NCI-H446 treated with DMSO at 0.1 percent for 48 hours (cell line): ENCODE measurements at places on chromosomes 12 and 14.
A peak's percentile ranks its signal among the peaks of the same experiment; 100 is the strongest.

DNA sequence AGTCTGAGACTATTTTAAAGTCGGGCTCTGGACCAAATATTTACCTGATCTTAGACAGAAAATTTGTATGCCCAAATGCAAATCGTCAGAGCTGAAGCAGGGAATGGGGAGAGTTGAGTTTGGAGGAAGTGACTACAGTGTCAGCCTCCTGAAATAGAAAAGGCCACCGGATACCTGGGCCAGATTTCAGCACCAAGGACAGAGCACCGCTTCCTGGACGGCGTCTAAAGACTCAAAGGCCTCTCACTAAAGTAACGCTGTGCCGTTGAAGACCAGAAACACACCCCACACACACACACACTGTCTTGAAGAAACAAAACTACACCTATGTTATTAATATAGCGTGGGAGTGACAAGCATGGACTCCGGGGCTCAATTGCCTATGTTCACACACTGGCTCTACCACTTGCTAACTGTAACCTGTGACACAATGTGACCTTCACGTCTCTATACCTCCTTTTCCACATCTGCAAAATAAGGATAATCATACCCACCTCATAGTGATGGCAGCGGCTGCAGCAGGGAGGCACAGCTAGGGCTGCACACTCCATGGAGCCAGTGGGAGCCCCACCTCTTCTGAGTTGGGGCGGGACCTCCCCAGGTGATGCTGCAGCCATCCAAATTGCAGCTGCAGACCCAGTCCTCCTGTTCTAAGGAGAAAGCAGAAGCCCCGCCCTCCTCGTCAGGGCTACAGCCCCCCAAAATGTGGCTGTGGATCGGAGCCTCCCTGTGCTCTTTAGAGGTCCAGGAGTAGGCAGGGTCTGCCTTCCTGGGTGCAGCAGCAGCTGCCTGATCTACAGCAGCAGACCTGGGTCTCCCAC lies 35.6 kb downstream of the KRT76 start:
- no peak for DNase-seq

GRCh38 chr12:119672194-119672593 lies 4.3 kb downstream of the PRKAB1 start:
- DNase-seq = no peak

DNA sequence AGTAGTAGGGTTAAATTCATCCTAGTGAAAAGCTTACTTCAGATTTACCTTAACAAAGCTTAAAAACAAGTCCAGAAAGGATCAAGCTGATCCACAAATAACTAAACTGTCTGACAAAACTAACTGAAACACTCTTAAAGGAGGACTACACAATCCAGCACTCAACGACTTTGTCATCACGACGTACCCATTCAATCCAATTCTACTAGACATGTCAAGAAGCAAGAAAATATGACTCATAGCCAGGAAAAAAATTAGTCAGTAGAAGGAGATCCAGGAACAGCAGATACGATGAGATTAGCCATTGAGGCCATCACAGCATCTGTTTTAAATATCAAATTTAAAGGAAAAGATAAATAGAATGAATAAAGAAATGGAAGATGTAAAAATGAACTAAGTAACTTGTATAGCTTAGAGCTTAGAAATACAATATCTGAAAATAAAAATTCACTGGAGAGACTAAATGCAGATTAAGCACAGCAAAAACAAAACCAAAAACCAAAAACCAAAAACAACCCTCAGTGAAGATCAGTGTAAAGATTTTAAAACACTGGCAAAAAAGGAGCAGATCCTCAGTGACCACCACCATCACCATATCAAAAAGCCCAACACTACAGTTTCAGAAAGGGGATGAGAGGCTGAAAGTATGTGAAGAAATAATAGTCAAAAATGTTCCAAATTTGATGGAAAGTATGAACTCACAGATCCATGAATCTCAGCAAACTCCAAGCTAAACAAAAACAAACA lies 95.0 kb upstream of the CCND2 start:
- DNase-seq = no peak

DNA sequence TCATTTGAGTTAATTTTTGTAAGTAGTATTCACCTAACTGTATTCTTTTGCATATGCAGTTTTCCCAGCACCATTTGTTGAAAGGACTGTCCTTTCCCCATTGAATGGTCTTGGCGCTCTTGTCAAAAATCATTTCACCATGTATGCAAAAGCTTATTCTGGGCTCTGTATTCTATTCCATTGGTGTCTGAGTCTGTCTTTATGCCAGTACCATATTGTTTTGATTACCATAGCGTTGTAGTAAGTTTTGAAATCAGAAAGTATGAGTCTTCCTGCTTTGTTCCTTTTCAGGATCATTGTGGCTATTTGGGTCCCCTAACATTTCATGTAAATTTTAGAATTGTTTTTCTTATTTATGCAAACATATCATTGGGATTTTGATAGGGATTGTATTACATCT lies 508.7 kb upstream of the RGS6 start:
- DNase-seq = no peak

GRCh38 chr12:117921929-117922777 lies 46.6 kb downstream of the KSR2 start:
- DNase-seq = no peak

DNA sequence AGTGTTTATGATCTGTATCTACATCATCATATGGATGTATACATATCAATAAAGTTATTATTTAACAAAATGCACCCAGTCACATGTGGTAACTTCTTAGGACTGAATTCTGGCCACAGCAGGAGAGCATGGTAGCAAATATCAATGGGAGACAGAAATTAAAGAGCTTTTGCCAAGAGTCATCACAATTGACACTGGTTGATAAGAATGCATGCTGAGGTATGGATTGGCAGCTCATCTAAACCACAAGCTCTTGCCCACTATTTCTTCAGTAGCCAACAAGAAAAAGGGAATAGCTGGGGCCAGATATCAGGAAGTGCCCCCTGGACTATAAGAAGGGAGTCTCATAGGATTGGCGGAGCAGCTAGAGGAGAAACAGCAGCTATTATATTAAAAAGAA lies 9.4 kb upstream of the PTGR2 start:
- DNase-seq = no peak

GRCh38 chr12:93025145-93026103 lies 96.3 kb upstream of the EEA1 start:
- peak; percentile 59 for DNase-seq

GRCh38 chr14:56587701-56588100 lies 8.1 kb downstream of the TMEM260 start:
- no peak for DNase-seq

- DNase-seq = no peak
These were observed 27.1 kb downstream of the ATP6V1D start for GRCh38 chr14:67332468-67332867.
